NCI-H1694 (cell line): ENCODE measurements at places on chromosomes 5 and 9.

DNA sequence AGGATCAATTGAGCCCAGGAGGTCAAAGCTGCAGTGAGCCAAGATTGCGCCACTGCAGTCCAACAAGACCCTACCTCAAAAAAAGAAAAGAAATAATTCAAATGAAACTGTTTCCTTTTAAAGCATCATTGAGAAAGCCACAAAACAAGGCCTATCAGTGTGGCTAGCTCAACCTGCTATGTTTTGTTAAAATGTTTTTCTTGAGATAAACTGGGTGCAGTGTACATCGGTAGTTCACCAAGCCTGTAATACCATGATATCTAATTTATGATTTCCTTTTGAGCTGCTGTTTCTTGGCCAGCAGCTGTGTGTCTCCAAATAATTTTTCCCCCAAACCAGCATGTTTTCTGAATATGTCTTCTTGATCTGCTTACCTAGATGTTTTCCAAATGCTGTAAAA, 97.3 kb upstream of the GOLGA1 start:
- no peak for DNase-seq

DNA sequence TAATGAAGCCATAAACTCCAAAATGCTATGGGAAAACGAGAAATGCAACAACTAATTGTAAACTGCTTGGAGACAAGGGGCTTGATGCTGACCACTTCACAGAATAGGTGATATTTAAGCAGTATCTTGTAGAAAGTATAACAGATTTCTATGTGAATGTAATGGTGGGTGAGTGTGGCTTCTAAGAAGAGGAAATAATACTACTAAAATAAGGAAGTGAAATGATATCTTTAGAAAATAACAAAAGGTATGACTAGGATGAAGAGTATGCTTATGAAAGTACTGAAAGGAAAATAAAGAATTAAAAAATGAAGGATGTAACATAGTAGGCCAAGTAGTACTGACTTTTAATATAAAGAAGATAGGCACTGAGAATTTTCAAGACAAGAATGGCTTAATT, 94.2 kb downstream of the AGTPBP1 start:
- DNase-seq = no peak

DNA sequence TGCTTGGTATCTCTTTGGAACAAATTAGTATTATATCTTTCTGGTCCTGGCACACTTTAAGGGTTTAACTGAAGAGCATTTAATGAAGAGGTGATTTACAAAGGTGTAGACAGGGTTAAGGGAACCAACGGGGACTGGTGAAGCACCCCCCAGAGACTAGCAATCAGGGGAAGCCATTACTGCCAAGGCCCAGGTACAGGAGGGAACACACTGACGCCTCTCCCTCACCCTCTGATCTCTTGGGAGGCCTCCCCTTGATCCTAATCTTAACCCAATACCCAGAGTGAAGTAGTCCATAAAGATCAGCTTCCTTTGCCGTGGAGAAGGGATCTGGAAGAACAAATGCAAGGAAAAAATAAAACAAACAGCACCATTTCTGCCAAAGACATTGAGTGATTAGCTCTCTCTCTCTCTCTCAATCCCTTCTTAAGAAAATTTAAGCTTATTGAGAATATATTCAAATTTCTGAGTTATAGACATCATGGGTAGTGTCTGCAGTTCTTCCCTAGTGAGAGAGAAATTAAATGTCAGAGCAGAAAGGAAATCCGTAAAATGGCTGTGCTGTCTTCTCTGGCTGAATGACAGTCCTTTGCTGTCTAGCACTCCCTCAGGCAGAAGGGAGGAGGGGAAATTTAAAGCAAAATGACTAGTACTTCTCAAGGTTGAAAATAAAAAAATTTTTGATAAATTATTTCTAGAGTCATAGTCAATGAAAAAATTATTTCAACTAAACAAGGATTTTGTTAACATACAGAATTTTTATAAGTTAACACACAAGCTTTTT, 20.0 kb downstream of the F2R start:
- no peak for DNase-seq

GRCh38 chr5:68381060-68381459, 165.5 kb downstream of the PIK3R1 start:
- no peak for DNase-seq

DNA sequence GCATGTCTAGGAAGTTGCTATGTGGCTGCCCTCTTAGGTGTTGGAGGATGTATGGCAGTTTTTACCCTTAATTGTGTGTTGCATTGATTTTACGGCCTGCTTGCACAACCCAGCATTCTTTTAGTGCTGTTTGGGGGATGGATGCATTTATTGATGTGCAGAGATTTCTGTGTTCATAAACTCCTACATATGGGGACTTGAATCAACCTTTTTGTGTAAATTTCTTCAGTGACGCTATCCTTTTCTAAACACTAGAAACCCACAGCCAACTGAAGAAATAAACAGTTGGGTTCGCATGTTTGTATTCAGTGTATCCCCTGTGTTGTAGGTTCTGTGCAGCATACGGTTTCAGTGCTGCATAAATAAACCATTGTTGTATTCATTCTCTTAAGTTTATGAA, 263.7 kb downstream of the RASEF start:
- no peak for DNase-seq

GRCh38 chr5:10556289-10556807, 7.5 kb upstream of the ANKRD33B start:
- DNase-seq = no peak

- DNase-seq = no peak
These were observed 144.9 kb downstream of the CDK5RAP2 start for GRCh38 chr9:120435091-120435490.

DNA sequence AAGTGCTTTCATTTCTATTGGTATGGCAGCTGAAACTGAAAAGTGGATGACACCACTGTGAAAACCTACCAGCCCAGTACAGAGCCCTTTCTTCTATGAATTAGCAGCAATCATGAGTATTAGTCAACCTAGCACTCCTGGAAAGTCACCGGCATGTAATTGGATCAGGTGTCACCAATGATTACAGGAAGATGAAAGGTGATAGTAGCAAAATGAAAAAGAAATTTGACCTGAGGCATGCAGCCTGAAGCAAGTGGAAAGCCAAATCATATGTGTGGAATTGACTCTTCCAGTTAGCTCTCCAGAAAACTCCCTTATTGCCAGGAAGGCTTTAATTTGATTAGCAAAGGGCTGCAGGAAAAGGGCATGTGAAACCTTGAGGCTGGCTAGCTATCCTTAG, 81.2 kb upstream of the NAA35 start:
- no peak for DNase-seq

DNA sequence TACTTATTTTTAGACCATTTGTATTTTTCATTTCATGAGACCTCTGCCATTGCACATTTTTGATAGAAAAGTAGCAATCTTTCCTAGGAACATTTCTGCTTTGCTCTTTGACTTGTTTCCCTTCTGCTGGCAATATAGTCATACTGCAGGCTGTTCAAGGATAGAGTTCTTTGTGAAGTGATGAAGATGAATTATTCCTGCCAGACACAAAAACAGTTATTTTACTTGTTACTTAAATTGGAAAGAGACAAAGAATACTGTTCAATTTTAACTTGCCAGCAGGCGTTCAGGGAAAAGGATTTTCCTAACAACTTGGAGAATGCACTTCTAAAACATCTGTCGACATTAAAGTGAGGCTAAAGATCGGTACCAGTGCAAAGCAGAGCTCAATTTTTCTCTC, 251.7 kb upstream of the ACTBL2 start:
- DNase-seq = no peak

DNA sequence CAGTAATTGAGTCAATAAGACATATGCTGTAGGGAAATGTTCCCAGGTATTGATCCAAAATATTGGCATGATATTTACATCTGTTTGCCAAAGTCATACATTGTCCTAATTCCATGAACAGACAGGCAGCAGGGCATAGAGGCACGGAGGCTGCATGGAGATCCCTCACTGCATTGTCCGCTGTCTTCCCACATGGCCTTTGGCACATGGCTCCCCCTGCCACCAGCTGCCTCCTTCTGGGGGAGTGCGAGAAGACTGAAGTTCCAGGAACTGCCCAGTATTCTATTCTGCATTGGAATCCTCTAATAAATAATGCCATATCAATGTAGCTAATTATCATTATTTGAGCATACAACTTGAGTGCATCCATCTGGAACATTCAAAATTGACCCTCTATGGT, 269.0 kb downstream of the FBXL7 start:
- DNase-seq = no peak

GRCh38 chr5:82512025-82512424, 233.9 kb upstream of the RPS23 start:
- DNase-seq = no peak

GRCh38 chr5:53469946-53470687, 10.3 kb upstream of the FST start:
- no peak for DNase-seq

DNA sequence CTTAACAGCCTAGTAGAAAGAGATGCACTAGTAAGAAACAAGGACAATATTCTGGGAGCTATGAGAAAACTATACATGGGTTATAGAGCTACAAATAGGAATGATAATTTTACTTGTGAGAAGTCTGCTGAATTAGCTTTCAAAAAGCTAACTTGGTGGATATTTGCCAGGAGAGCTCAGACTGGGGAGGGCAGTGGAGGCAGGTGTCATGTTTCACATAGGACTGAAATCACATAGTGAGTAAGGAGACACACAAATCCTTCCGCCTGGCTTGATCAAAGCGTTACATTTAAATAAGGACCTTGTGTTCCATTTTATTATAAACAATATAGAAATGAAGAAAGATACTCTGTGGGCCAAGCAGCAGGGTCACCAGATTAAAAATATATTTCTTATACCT, 235.0 kb downstream of the ISL1 start:
- DNase-seq = no peak

DNA sequence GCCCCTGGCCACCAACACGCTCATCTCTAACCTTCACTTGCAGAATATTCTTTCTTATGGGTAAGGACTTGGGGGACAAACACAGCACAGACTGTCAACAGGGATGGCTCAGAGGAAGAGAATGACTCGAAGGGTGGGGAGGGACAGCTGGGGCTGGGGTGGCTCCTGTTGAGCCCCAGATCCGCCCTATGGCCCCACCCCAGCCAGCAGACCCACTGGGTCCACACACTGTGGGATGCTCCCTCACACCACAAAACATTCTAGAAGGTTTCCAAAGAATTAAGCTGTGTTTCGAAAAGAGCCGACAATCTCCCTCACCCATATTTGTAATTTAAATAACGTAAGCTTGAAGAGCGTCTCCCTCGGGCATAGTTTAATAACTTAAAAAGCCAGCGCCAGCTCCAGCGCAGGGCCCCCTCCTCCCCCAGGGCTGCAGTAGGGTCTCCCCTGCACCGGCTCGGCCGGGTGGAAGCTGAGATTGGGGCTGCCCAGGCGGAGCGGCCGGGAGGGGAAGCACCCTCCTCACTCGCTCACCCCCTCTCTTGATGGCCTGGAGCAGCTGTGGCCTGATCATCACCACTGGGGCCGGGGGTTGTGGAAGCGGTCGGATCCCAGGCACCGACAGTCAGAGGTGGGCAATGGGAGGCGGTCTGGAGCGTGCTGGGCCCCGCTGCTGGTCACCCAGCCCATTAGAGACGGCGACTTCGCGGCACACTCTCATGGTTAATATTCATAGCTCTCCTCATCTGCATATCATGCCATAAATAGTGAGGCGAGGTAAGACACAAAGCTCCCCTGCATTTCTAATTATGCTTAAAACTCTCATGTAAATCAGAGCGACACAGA, 37.6 kb downstream of the NACC2 start:
- DNase-seq = no peak

- DNase-seq = peak; percentile 96
These were observed 262.8 kb downstream of the CDH10 start for GRCh38 chr5:24381861-24382489.

GRCh38 chr5:178622679-178623247, 4.1 kb downstream of the CLK4 start:
- DNase-seq = no peak

DNA sequence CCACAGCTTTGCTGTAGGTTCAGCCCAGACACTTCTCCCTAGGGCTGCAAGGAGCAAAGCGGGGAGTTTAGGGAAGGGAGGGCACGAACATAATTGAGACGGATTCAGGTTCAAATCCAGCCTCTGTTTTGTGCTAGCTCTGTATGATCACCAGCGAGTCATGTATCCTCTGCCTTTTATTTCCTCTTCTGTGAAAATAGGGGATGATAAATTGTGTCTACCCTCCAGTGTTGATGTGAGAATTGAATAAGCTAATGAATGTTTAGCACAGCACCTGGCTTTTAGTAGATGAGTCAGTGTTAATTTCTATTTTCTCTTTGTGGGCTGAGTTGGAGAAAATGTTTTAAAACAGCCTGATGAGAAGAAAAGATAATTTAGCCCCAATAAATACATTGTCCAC, 6.2 kb downstream of the MLANA start:
- DNase-seq = no peak

DNA sequence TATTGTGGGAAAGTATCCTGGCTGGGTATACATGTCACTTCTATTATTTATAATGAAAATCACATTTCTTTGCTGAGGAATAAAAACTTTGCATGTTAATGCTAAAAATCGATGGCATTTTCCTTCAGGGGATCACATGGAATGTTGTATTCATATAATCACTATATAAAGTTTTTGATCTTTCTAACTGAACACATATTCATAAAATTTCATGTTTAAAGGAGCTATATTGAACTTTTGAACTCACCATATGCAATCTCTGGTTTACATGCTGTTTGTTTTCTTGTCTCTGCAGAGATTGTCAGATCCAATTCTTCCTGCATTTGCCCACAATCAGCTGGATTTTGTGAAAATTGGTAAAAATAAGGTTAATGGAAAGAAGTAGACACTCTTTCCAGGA, 33.4 kb upstream of the TRAF1 start:
- no peak for DNase-seq

DNA sequence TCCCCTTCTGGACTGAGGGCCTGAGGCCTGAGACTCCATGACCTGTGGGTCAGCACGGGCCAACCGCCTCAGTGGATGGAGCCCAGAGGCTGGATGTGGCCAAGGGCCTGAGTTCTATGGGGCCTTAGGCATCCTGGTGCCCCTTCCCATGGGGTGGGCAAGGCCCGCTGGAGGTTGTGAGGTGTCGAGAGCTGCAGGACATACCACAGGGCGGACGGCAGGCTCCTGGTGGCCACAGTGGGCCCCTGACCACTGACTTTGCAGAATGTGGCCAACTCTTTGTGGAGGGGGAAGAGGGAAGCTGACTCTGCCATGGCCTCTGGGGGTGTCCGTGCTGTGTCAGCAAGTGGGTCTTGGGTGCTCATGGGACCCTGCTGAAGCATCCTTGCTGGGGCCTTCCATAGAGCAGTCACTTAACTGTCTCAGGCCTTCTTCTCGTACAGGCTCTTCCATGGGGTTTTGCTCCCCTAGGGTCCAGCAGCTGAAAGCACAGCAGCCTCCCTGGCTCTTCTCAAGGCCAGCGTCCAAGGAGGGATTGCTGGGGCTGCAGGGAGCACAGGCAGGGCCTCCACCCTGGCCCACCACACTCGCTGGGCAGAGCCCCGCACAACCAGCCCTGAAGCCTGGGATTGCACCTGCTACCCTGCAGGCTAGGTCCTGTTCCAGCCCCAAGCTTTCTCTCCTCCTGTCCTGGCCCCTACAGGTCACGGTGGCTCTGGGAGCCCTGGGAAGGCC, 21.6 kb upstream of the SLC9A3 start:
- DNase-seq = no peak

GRCh38 chr5:99059685-99060084, 130.9 kb upstream of the CHD1 start:
- DNase-seq = no peak
